ENCODE measurements at places on chromosomes 16 and 17.

- no peak for DNase-seq
Measured at GRCh38 chr16:83633286-83633685, 174.5 kb upstream of the HSBP1 start.

DNA sequence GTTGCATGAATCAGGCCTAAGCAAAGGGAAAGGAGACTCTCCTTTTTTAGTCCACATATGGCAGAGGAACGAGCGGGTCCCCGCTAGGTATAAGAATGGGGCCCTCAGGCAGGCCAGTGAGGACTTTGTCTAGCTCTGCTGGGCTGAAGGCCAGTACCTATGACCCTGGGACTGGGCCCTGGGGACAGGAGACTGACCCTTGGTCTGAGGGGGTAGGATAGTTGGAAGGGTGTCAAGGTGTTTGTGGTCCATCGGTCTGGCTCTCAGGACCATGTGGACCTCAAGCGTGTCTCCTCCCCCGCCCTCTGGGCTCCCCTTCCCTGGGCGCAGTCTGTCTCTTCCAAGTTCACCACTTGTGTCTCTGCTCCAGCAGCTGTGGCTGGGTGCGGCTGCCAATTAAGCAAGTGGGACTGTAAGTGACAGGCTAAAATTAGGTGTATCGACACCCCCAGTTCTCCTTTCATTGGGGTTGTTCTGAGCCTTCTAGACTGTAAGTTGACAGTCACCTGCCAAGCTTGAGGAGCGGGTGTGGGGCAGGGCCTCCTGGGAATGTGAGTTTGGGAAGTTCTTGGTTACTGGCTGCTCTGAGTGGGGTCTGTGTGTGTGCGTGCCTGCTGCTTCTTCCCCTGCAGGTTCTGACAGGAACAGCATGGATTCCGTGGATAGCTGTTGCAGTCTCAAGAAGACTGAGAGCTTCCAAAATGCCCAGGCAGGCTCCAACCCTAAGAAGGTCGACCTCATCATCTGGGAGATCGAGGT is 24.5 kb downstream of the AKAP1 start:
- no peak for DNase-seq

DNA sequence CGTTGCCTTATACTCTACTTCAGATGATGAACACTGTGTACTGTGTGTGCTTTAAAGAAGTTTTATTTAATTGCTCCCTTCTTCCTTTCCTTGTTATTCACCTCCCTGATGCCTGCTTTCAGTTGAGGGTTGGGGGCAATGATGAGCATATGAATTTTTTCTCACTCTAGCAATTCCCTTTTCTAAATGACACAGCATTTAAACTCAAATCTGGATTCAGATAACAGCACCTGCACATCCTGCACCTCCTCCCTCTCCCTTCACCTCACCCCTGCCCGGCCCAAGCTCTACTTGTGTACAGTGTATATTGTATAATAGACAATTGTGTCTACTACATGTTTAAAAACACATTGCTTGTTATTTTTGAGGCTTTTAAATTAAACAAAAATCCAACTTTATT is 13.0 kb upstream of the PNPO start:
- no peak for DNase-seq

GRCh38 chr17:46958041-46958591 is 20.9 kb downstream of the RPRML start:
- DNase-seq, result no peak

- no peak for DNase-seq
Measured at GRCh38 chr17:80474231-80474960, 2.0 kb downstream of the NPTX1 start.

GRCh38 chr16:87391324-87391949 is 699 bp upstream of the MAP1LC3B start:
- DNase-seq, result no peak

DNA sequence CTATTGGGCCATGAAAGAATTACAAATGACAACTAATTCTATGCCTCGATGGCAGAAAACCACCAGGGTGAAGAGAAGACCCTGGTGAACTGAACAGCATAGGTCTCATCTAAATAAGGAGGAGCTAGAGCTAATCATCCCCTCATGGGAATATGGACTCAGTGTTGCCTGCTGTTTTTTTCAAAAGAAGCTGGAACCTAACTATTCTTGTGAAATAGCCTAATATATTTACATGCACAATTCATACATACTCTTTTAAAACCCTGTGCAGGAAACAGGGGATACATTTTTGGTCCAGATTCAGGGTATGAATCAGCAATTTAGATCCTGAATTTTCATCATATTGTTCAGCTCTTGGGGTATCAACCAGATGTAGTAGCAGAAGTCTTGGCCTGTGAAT is 560.6 kb downstream of the TOX3 start:
- no peak for DNase-seq

GRCh38 chr17:5958850-5959249 is 111.3 kb upstream of the WSCD1 start:
- DNase-seq, result no peak

DNA sequence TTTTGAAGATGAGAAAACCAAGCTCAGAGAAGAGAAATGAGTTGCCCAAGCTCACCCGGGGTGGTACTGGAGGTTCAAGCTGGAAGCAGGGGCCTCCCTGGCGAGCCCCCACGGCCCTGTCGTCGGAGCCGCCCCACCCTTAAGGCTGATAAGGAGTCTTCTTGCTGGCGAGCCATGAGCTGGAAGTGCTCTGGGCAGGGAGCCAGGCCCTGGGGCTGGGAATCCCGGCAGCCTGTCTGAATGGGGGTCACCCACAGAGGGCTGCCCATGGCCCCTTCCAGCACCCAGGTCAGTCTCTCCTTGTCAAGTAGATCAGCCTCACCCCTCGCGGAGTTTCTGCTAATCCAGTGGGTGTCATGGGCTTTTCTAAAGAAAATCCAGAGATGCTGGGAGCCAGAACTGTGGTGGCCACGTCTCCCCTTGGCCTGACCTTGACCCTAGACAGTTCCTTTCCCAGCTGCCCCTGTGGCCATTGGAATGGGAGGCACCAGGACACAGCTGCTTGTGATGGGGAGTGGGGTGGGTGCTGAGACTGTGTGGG is 1.2 kb upstream of the P2RX1 start:
- no peak for DNase-seq

GRCh38 chr17:75693500-75694481 is 26.7 kb downstream of the SAP30BP start:
- DNase-seq, result peak; percentile 43

DNA sequence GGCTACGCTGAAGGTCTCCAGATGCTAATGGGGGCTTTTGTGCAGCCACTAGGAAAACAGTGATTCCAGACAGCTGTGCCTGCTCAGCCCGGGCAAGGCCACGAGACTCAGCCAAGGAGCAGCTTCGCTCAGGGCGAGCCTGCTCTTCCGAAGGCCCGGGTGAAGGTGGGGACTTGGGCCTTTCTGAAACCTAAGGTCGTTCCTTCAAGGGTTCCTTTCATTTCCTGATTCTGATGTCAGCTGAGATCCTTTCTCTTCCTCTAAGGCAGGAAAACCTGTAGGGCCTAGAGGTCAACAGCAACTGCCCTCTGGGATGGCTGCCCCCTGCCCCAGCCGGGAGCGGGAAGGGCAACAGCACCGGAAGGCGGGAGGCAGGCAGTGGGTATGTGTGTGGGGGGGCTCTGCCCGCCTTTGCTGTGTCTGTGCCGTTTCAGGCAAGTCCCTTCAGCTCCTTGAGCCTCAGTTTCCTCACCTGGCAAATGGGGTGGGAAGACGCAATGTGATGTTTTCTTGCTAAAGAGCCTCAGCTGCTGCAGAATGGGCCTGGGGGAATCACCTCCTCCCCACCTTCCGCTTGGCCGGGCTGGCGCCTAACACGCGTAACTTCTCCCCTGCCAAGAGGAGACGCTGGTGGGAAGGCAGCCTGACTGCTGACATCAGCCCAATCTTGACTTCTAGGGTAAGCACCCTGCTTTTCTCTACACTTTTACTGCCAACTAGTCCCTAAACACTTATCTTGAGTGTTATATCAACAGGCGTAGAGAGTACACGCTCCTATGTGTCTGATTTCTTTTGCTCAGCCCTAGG is 32.8 kb downstream of the IRF8 start:
- DNase-seq, result no peak
